ENCODE measurements at places on chromosomes 5 and 9. TPM values are rescaled to one million over a fixed set of nuclear protein-coding genes. Genes with fewer than 3 reads are reported as not detected.

Gene TMEM174
- not detected for total RNA-seq

Gene LMNB1
- total RNA-seq, result 28.2 TPM

GRCh38 chr5:41809128-41809527, 61.1 kb downstream of the OXCT1 start:
- no peak for DNase-seq
- H3K27ac ChIP-seq, result no peak overlapping the region
- H3K4me3 ChIP-seq, result no peak overlapping the region
- no peaks in the 10 kb centered on the region for H3K27me3 ChIP-seq

DNA sequence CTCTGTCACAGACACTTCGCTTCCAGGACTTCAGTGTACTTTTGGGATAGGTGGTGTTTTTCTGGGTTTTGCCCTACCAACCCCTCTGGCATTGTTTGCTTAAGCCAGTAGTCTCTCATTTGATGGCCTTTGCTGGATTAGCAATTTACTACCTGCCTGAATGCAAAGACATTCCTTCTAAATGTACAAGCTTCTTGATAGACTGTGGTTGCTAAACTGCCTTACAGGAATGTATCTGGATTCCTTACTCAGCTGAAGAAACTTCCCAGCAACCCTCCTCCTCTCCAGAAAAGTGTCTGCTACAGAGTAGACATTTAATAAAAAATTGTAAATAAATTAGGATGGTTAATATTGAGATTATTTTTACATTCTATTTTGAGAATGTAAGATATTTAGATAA, 1916.7 kb downstream of the EFNA5 start:
- H3K4me1 ChIP-seq, result no peaks in the 10 kb centered on the region
- no peak for DNase-seq
- no peaks in the 10 kb centered on the region for H3K27me3 ChIP-seq
- no peak overlapping the region for H3K27ac ChIP-seq
- H3K4me3 ChIP-seq, result no peak overlapping the region

DNA sequence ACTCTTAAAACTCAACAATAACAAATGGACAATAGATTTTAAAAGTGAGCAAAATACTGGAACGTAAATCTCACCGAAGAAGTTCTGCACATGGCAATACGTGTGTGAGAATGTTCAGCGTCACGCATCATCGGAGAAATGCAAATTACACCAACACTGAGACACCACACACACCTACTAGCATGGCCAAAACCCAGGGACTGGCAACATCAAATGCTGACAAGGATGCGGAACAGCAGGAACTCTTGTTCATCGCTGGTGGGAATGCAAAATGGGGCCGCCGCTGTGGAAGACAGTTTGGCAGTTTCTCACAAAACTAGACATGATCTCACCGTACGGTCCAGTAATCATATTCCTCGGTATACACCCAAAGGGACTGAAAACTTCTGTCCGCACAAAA, 21.6 kb upstream of the CLPTM1L start:
- no peak for DNase-seq
- H3K4me3 ChIP-seq, result no peak overlapping the region
- H3K4me1 ChIP-seq, result no peaks in the 10 kb centered on the region
- H3K27ac ChIP-seq, result no peak overlapping the region
- peaks cover 4% of the 10 kb centered on the region for H3K27me3 ChIP-seq

Measured in CD4-positive, alpha-beta memory T cell (primary cell).